Forelimb muscle (tissue), 1 donor: ENCODE measurements at places on chromosomes 3 and 15. TPM values are rescaled to one million over a fixed set of nuclear protein-coding genes. Genes with fewer than 3 reads are reported as not detected.

- DNase-seq, result no peak
Measured at GRCh38 chr3:99419116-99419515, 219.3 kb upstream of the COL8A1 start.

DNA sequence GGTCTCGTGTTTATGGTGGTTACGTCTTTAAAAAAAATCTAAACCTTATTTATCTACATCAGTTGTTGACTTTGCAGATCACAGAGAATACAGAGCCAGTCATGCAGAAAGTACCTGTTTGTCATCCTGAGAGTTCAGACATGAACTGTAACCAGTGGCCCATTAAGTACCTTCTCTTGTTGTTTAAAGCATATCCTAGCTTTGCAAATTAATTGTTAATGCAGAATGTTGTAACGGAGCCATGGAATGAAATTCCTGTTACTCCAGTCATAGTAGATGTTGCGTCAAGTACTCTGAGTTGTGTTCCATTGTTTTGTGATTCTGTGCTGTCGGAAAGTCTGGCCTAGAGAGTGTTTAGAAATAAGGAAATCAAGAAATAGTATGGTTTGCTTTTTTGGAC lies 205.2 kb downstream of the RBMS3 start:
- no peak for DNase-seq

DNA sequence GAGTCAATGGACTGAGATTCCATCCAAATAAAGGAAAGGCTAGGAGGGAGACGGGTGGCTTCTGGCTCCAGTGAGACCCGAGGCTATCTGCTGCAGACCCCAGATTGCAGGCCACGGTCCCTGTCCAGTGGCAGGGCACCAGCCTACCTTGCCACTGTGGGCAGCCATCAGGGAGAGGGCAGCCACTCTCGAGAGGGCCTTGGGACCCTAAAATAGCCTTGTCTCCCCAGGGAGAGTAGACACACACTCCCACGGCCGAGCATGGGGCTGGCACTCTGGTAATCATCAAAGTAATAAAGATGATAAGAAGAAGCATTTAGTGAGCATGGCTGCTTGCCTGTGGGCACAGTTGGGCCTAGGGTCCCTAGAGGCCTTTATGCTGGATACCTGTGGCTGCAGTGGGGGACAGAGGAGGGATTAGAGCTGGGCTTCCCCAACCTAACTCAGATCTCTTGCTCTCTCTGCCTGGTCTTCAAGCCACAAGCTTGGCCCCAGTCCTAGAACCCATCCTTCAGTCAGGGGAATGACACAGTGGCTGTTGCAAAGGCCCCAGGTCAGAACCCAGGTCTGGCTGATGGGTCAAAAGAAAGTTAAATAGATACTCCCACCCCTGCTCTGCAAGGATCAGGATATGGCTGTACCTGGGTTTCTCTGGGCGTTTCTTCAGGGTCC lies 9.2 kb upstream of the VIPR1 start:
- DNase-seq, result no peak

DNA sequence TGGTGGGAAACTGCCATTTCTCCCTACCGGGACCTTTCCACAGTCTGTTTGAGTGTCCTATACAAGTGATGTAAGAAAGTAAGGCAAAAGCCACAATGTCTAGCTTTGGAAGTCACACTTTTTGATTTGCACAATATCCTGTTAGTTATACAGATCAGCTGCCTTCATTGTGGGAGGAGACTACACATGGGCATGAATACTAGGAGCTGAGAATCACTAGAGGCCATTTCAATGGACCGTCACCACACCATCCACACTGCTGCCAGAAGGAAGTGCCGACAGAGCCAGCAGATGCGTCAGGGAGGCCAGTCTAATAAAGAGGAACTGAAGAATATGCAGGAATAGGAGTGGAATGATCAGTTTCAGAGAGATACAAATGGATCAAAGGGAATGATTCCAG lies 65.8 kb downstream of the SCN11A start:
- DNase-seq, result no peak

GRCh38 chr3:24315356-24315755 lies 179.3 kb downstream of the THRB start:
- DNase-seq, result no peak

GRCh38 chr3:39443530-39443929 lies 23.9 kb upstream of the MOBP start:
- no peak for DNase-seq

- DNase-seq, result no peak
Measured at GRCh38 chr3:112681822-112682325, 40.9 kb upstream of the CCDC80 start.

GRCh38 chr3:125435231-125435630 lies 60.1 kb upstream of the ZNF148 start:
- DNase-seq, result no peak

The PP2D1 gene
- polyA plus RNA-seq, result 0.39 TPM

The SLC12A8 gene
- polyA plus RNA-seq, result 0.37 TPM

The PLS1 gene
- polyA plus RNA-seq, result 0.61 TPM

The SKOR1 gene
- polyA plus RNA-seq, result 0.47 TPM

The GOLGA8G gene
- 0.13 TPM for polyA plus RNA-seq

The FANCD2 gene
- 6.9 TPM for polyA plus RNA-seq

The HDC gene
- polyA plus RNA-seq, result 1.2 TPM

The GUCA1C gene
- polyA plus RNA-seq, result not detected

The C3orf85 gene
- polyA plus RNA-seq, result not detected

The SERINC4 gene
- 0.42 TPM for polyA plus RNA-seq

The RTP3 gene
- 0.14 TPM for polyA plus RNA-seq

The APOD gene
- polyA plus RNA-seq, result 37.8 TPM
